ENCODE measurements at places on chromosomes 7 and 10.
A peak's percentile ranks its signal among the peaks of the same experiment; 100 is the strongest.

- DNase-seq = no peak
Measured at GRCh38 chr10:28411648-28412047, 108.8 kb upstream of the MPP7 start.

GRCh38 chr7:157585113-157585861 lies 248.5 kb downstream of the DNAJB6 start:
- DNase-seq = no peak

DNA sequence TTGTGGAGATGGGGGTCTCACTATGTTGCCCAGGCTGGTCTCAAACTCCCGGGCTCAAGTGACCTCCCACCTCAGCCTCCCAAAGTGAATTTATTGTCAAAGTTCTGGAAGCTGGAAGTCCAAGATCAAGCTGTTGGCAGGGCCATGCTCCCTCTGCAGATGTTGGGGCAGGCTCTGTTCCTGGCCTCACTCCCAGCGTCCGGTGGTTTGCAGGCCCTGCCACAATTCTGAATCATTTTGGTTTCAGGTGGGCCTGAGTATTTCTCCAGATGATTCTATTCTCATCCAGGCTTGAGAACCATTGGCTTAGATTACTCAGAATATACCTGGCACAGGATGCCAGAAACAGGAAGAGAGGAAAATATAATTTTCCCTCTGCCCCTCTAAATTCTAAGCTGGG lies 737.4 kb downstream of the TNS3 start:
- DNase-seq = no peak

DNA sequence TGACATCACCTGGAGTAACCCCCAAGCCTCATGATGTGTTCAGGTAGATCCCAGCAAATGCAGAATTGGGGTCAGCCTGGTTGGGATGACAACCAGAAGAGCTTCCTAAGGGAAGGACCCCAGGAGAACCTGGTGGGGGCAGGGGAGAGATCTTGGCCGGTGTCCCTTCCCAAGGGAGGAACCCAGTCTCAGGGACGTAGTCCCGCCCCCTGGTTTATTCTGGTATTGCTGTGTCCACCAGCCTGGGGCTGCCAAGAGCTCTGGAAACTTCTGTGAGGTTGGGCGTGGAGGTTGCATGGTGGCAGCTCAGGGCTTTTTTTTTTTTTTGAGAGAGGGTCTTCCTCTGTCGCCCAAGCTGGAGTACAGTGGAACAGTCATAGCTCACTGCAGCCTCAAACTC lies 19.4 kb downstream of the GTF2IRD1 start:
- no peak for DNase-seq

GRCh38 chr7:35975851-35976454 lies 175.1 kb downstream of the SEPTIN7 start:
- peak; percentile 57 for DNase-seq

GRCh38 chr7:94577357-94577756 lies 67.7 kb downstream of the CASD1 start:
- no peak for DNase-seq

- DNase-seq = no peak
Measured at GRCh38 chr7:22662556-22663356, 64.2 kb upstream of the IL6 start.

GRCh38 chr7:158263964-158264748 lies 323.5 kb downstream of the PTPRN2 start:
- DNase-seq = no peak

GRCh38 chr10:92655426-92655825 lies 34.3 kb upstream of the HHEX start:
- no peak for DNase-seq

DNA sequence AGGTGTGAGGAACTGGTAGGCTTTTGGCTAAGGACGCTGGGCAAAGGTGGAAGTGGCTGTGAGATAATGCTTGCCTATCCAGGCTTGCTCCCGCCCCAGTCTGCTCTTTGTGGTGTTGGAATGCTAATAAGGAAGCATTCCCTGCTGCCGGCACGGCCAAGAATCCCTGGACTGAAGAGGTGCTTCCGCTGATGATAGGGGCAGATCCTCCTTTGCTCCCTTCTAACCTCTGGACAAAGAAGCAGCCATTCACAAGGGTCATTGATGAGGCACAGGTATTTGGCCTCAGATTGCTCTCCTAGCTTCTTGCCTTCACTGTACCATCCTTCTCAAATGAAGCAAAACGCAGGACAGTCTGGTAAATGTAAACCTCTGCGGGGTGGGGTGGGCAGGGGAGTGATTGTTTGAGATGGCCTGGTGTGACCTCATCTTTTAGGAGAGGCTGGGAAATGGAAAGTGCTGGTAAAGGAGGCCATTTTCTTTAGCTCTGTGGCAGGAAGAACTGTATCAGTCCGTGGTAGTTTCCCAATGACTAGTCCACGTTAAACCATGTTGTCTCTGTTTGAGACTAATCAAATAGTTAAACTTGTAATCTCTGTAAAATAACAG lies 1.7 kb downstream of the PGAM1 start:
- DNase-seq = peak; percentile 14

DNA sequence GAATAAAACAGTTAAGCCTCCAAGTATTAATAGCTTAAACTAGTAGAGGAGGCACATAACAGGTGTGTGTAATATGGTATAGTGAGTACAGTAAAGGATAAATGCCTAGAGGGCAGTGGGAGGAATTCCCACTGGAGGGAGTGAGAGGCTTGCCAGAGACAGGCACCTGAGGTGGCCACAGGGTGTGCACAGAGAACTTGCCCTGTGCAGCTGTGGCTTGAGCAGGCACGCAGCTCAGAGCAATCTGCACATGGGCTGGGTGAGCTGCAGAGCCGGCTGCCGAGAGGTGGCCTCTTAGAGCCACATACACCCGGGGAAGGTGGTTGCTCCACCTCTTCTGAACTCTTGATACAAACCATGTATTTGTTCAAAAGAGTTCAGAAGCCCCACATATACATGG lies 237.1 kb downstream of the COBL start:
- DNase-seq = no peak

- no peak for DNase-seq
Measured at GRCh38 chr7:92485974-92486373, 8.2 kb upstream of the ERVW-1 start.

DNA sequence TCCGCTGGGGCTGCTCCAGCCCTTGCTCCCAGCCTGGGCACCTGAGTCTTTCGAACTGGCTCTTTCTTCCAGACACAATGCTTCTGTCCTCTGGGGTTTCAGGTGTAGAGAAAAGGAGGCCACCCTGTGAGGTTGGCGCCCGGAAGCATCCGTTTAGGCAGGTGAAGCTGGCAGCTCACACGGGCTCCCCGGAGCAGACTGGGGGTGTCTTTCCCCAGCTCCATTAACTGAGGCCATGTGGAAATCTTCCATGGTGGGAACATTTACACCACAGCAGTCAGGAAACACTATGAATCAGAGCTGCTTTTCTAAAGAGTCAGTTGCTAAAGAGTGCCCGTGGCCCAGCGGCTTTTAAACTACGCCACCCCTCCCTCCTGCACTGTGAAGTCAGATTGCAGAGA lies 29.2 kb downstream of the PRKAG2 start:
- no peak for DNase-seq

GRCh38 chr7:20219446-20220292 lies 2.5 kb upstream of the MACC1 start:
- no peak for DNase-seq

- DNase-seq = no peak
Measured at GRCh38 chr7:96327429-96327828, 5.5 kb upstream of the SLC25A13 start.

DNA sequence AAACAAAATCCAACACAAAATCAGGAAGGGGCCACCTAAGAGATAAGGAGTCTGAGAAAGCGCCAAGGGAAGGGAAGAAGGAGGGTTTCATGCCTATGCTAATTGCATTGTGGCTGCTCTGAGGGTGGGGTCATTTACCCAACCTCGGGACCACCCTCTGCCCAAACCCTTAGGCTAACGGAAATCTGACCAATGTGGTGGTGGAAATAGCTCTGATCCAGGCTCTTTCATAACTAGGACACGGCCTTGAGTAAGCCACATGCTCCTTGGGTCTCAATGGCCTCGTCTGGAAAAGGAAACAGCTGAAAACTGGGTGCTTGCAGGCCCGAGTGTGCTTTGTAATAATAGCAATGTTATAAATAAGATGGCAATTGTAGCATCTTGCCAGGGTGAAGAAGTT lies 14.9 kb upstream of the SRGN start:
- DNase-seq = no peak

DNA sequence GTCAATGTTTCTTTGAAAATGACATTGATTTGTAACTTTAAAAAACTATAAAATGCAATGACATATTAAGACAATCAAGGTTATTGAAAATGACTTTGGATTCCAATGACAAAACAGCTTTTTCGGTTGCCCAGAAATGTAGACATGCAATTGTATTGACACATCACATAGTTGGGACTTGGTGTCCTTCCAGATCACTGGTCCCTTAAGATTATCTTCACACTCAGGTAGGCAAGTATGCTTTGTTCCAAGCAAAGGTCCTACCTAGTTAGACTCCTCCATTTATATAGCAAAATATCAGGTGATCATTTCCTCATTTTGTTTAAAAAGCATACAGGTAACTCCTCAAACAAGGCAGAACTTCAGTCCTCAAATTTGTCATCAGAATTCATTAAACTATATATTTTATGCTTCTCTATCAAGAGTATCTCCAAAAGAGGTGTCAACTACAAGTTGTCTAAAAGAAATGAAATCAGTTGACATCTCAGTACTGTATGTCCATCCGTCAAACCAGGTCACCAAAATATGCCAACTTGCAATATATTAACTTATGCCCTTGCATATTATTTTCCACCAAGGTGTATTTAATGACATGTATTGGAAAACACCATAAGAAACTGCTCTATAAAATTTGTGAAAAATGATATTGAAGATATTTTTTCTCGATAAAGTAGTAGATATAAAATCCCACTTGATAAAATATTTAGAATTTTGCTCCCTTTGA lies 64.6 kb downstream of the TSPAN12 start:
- DNase-seq = no peak

DNA sequence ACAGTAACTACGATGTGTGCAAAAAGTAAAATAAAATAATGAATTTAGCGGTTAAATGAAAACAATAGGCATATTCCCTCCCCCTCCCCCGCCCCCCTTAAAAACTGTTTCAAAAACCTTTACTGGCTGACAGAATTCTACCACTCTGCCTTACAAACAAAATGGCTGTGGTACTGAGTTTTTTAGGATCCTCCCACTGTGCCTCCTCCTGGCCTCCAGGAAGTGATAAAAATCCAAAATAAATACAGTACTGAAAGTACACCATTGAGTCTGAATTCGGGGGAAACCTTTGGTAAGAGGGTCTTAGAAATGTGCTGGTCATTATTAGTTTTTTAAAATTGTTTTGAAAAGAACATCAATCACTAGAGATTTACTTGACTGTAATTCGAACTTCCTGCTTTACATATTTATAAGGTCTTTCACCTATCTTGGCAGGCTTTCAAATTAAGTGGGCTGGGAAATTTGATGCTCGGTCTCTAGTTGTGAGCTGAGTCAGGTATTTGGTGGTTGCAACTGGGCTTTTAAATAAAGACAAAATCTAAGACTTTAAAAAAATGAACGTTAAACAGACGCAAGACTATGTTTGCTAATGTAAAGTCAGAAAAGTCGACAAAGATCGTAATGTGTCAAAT lies 32.5 kb upstream of the EPC1 start:
- no peak for DNase-seq

- no peak for DNase-seq
Measured at GRCh38 chr7:51591223-51591622, 274.6 kb upstream of the COBL start.

- DNase-seq = no peak
Measured at GRCh38 chr7:93620057-93620456, 45.5 kb upstream of the CALCR start.

DNA sequence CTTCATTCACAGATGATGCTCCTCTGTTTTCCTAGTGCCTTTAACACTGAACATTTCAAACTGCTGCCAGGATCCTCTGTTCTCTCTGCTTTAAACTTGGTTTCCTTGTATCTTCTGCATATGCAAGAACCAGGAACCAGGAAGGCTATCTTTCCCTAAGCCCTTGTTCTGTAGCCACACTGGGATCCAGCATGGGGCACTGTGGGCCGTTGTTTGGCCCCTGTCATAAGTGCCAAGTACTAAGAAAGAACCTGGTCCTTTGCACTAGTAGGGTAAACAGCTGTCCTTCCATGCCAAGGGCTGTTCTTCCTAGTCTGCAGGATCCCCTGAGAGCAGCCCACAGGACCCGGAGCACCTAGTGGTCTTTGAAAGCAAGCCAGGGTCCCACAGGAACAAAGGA lies 49.0 kb upstream of the TRIM8 start:
- no peak for DNase-seq

DNA sequence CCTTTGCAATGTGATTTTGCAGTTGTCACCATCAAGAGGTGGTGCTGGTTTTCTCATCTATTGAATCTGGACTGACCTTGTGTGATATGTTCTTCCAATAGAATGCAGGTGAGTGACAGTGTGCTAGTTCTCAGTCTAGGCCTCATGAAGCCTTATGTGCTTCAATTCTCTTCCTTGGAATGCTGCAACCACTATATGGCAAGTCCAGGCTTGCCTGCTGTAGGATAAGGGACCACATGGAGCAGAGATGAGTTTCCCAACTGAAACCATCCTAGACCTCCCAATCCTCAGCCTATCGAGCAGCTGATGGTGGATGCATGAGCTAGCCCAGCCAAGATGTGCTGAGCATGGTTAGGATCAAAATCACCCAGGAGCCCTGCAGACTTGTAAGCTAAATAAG lies 32.6 kb upstream of the ARHGAP21 start:
- DNase-seq = no peak

GRCh38 chr7:44286182-44286617 lies 39.2 kb downstream of the CAMK2B start:
- no peak for DNase-seq

- no peak for DNase-seq
Measured at GRCh38 chr7:95776561-95777185, 4.3 kb downstream of the DYNC1I1 start.

DNA sequence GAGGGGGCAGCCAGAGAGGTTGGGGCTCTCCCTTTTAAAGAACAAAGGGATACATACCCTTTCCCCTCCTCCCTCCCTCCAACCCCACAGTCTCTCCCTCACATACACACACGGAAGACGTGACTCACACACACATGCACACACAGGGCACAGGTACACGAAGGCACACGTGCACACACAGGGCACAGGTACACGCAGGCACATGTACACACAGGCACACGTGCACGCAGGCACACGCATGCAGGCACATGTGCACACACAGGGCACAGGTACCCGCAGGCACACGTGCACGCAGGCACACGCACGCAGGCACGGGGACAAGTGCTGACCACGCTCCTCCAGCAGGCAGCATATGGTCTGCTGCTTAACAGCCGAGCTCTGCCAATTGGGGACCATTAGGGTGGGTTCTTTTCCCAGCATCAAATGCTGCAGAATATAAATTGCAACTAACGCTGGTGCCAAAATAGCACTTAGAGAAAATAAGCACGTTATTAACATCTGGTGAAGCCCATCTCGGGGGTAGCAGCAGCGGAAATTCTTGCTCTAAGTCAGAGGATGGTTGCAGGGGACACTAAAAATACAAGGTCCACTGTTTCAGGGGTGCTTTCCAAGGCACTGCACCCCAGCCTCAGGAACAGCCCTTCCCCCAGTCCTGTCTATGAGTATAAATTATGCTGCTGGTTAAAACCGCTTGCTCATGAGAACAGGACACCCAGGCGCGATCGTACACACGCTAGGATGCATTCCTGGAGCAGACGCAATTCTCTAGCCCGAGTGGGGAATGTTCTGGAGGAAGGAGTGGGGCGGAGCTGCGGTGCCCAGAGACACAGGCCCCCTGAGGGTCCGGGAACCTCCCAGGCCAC lies 55.2 kb upstream of the TNRC18 start:
- DNase-seq = no peak

- no peak for DNase-seq
Measured at GRCh38 chr10:87703771-87704170, 44.1 kb downstream of the PAPSS2 start.

GRCh38 chr10:125684581-125684980 lies 1.6 kb upstream of the TEX36 start:
- no peak for DNase-seq

All from SW 1271 (cell line).